ENCODE measurements at places on chromosomes 12 and 14.

DNA sequence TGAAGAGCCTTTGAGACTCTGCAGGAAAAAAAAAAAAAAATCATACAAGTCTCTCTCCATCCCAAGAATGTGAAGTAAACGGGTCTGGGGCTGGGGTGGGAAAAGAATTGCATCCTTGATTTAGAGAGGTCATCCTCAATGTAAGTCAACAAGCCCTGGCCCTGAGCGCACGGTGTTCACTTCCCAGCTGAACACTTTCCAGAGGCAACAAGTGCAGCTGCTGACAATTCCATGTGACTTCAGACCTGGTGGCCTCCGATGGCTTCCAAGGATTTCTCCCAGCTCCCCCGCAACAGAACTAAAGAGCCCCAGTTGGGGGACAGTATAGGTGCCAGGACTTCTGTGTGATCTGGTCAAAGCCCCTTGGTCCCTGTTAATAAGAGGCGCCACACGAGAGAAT is 2.4 kb downstream of the RILPL1 start:
- no peak for DNase-seq

GRCh38 chr14:99790978-99791376 is 2.2 kb upstream of the EML1 start:
- DNase-seq, result no peak

GRCh38 chr14:104150136-104151025 is 12.0 kb downstream of the KIF26A start:
- DNase-seq, result no peak

GRCh38 chr14:82501554-82501953 is 967.9 kb upstream of the SEL1L start:
- no peak for DNase-seq
